ENCODE measurements at places on chromosomes 7 and 10.

- DNase-seq, result no peak
Observed at GRCh38 chr10:128156999-128157755, 31.0 kb upstream of the MKI67 start.

- DNase-seq, result no peak
Observed at GRCh38 chr7:86320341-86320740, 323.4 kb upstream of the GRM3 start.

- no peak for DNase-seq
Observed at GRCh38 chr7:51027935-51028830, 245.5 kb upstream of the GRB10 start.

GRCh38 chr7:47452295-47452694 lies 129.6 kb downstream of the TNS3 start:
- no peak for DNase-seq

DNA sequence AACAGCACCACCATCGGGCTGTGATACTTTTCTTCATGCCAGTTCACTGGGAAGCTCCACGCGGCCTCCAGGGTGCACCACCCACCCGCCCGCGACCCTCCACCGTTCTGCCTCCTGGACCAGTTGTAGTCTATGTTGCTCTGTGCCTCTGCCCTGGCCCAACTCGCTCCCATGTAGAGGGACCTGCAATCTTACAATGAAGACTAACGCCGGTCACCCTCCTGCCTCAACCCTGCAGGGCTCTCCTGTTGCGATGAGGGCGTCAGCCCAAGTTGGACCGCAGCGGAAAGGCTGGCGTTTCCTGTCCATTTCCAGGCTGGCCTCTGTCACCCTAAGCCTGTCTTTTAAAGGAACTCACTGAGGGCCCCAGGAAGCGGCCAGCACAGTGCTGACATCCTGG lies 34.9 kb downstream of the IL15RA start:
- no peak for DNase-seq

DNA sequence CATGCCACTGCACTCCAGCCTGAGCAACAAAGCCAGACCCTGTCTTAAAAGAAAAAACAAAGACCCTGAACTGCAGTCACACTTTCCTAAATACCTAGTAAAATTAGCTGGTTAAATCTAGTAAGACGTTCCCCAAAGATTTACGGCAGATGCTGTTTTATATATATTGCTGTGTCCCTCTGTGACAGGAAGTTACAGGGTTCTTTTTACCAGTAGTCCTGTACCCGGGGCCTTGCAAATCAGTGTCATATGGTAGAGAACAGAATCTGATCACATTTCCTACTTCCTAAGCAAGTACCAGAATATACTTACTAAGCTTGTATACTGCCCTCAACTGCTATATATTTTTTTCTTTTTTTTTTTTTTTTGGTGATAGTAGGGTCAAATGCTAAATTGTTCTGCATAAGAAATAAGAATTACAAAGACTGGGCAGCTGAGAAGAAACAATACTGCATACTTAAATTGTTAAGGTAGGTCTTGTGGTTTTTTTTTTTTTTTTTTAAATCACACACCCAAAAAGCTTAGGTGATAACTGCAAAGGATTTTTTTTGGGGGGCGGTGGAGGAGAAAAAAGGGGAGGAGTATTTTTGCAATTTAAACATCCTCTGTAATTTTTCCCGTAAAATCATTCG lies 27.3 kb upstream of the KMT2E start:
- DNase-seq, result no peak

DNA sequence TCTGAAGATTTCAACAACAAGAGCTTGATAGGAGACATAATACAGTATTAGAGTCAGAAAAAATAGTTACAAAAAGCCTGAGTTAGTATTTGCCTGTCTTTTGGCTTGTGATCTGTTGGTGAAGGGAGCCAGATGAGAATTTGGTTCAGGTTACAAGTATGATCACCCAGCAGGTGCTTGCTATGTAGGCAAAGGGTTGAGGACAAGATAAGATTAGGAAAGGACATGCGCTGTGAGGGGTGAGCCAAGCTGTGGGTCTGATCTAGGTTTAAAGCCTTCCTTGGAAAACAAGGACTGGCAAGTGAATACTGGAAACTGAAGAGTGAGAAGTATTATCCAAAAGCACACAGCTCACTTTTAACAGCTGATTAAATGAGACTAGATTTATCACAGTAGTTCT lies 28.7 kb upstream of the CD36 start:
- no peak for DNase-seq

- no peak for DNase-seq
Observed at GRCh38 chr7:95322396-95322795, 1.9 kb downstream of the PON1 start.

DNA sequence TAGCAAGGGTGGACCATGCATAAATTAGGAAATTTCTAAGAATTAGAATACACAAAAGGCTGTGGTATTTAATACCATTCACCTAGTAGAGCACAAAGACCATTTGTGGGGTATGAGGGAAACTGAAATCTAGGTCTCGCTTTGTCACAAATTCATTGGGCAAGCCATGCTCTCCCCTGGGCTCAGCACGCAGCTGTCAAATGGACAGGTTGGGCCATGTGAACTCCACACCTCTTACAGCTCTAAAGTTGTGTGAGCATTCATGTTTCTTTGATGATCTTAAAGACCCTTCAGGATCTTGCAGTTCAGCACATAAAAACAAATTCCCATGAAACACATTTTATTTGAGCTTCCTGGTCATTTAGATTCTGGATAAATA lies 121.3 kb downstream of the CHN2 start:
- DNase-seq, result no peak

DNA sequence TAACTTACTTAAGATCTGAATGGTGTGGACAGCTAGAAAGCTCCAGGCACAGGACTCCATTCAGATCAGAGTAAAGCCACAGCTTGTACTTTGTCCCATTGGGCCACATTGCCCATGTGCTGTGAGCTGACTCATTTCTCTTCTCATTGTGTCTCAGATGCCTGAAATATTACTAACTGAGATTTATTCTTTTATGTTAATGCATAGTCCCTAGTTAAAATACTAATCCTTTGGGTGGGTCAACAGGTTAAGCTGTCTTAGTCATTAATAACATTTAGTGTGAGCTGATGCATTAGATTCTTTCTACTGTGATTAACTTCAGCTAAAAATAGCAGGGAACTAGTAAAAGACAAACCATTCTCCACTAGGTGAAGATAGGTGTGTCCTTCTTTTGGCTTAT lies 104.7 kb upstream of the ARMC3 start:
- no peak for DNase-seq

All from activated T-helper 1 cell treated with anti-CD3 and anti-CD28 coated beads, Interleukin-2, amount 50 U/mL, for 16 hours (primary cell).